Astrocyte (in vitro differentiated cells and primary cell): ENCODE measurements at places on chromosomes 5 and 9.
A peak's percentile ranks its signal among the peaks of the same experiment; 100 is the strongest.

GRCh38 chr5:1750469-1750868 is 49.2 kb downstream of the MRPL36 start:
- DNase-seq: no peak

- no peak for DNase-seq
Observed at GRCh38 chr9:123418052-123418430, 62.0 kb downstream of the CRB2 start.

DNA sequence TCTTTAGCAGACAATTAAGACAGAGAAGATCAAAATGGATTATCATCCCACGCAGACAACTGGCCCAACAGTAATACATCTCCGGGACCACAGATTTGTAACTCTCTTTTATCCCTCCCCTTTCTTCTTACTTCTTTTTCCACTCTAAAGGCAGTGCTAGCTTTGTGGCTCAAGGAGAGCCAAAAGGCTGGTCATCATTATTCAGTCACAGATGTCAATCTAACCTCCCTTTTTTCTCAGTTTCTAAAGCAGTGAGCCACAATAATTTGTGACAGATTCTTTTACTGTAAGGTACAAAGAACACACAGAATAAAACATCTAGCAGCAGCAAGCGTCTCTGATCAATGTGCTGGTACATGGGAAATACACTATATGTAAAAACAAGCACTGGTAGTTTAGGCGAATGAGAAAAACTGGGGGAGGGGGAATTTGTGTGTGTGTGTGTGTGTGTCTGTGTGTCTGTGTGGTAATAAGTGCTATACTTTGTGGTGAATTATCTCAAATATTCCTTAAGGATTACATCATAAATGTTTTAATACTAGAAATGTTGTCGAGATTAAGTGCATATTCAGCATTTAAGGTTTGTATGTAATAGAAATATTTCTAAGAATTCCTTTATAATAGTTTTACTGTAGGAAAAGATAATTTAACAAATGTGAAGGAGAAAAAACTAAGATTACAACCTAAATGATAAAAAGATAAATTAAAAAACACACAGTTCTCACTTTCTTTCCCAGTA is 140.2 kb downstream of the DENND1A start:
- DNase-seq: no peak

GRCh38 chr5:178221853-178222252 is 10.7 kb downstream of the PHYKPL start:
- no peak for DNase-seq

GRCh38 chr5:138975098-138975847 is 100.1 kb upstream of the LRRTM2 start:
- DNase-seq: peak; percentile 84

GRCh38 chr9:127061411-127061810 is 61.0 kb downstream of the ANGPTL2 start:
- no peak for DNase-seq

GRCh38 chr5:9898319-9898718 is 268.2 kb upstream of the TAS2R1 start:
- peak; percentile 4 for DNase-seq

DNA sequence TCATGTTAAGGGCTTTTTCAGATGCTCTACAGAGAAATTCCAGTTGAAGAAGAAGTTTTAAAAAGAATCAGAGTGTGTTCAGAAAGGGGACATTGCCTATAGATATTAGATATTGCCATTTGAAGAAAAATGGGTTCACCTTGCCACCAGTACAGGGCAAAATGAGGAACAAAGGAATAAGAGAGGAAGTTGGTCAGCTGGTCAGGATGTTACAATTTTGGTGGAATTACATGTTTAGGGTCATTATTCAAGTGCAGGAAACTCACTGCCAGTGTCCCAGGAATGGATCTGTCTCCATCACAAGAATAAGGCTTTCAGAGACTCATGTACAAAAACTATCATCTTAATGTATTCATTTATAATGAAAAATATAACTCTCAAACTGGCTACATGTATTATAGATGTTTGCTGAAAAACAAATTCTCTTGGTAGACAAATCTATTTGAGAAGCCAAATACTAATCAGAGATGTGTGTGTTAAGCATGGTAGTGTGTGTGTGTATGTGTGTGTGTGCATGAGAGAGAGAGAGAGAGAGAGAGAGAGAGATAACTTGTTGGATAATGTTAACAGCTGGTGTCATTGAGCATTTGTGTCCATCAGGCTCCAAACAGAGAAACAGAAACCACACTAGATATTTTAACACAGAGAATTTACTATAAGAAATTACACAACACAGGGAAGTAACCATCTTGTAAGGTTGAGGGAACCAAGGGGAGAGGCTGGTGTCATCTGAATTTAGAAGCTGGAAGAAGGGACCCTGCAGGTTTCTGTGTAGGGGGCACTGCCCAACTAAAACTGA is 5.0 kb upstream of the C1QTNF3 start:
- DNase-seq: no peak

- no peak for DNase-seq
Observed at GRCh38 chr5:106849266-106849665, 821.5 kb downstream of the EFNA5 start.

DNA sequence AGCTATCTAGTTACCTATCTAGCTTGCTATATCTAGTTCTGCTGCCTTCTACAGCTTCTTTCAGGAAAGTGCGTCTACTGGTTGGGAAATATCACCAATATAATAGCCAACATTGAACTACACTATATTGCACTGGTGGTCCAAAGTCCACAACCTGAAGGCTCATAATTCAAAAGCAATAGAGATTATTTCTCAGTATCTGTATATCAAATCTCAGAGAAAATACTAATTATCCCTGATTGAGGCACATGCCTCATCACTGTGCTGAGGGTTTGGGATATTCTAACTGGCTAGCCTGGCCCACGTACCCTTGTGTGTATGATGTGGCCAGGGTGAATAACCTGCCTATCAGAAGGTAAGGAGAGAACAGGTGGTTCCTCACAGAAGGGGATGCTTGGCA is 53.8 kb downstream of the SH3RF2 start:
- DNase-seq: no peak
